ENCODE measurements at places on chromosomes 7 and 10.

- DNase-seq = no peak
Observed at GRCh38 chr10:70629338-70629737, 26.8 kb upstream of the PRF1 start.

- no peak for DNase-seq
Observed at GRCh38 chr10:46232666-46233065, 54.1 kb upstream of the ANTXRL start.

- DNase-seq = peak; percentile 3
Observed at GRCh38 chr7:42869131-42870020, 42.5 kb downstream of the C7orf25 start.

DNA sequence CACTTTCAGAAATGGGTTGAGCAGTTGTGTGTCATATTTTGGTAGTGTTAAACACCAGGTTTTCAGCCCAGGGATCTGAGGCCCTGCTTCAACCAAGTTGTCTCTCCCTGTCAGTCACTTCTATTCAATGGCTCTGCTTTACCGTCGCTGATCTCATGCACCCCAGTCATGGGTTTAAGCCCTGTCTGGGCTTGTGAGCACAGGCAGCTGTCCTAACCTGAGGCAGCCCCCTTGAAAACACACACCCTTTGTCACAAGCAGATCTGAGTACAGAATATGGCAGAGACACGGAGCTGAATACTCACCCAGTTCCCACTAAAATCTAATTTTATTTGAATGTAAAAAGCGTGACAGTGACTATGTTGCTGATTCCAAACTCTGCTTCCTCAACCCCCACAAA is 110.6 kb upstream of the GLI3 start:
- no peak for DNase-seq

DNA sequence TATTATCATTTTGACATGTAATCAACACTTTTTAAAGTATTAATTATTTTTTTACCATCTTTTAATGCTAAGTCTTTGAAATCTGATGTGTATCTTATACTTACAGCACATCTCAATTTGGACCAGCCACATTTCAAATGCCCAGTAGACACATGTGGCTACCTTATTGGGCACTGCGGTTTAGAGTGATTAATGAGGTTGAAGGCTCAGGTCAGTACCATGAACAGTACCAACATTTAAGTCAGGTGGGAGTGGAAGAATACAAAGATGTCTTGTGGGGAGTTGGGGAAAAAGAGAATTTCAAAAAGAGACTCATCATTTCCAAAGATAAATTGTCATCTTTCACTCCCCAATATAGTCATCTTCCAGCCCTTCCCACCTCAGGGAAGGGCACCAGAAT is 40.5 kb downstream of the COL28A1 start:
- DNase-seq = no peak
